ENCODE measurements at places on chromosomes 11 and 22.

GRCh38 chr11:8282631-8283030 lies 19.0 kb upstream of the LMO1 start:
- DNase-seq: no peak

DNA sequence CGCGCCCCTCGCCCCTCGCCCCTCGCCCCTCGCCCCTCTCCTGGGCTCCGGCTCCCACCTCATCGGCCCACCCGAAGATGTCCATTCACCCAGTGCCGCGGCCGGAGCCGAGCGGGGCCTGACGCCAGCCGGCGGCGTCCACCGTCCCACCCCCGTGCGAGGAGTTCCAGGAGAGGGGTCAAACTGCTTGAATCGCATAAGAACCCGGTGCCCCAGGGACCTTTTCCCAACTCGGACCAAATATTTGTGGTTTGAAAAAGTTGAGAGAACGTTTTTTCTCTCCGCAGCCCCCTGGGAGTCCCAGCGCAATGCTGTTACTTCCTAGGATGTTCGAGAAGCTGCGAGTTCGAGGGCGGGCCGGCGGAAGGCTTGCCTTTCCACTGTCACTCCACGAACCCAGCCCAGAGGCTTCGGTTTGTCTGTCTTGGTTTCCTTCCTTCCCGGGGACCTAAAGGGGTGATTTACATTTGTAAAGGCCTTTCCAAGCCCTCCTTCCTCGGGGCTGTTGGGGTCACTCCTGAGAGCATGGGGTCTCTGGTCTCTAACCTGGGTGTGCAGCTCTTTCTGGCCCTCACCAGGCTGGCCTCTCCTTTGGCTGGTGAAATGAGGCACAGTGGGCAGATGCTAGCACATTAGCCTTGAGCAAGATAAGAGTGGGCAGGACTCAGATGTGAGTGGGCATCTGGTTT lies 38.0 kb downstream of the ETS1 start:
- DNase-seq: no peak

GRCh38 chr11:11782532-11783110 lies 59.2 kb upstream of the USP47 start:
- no peak for DNase-seq

GRCh38 chr22:20238536-20238900 lies 29.6 kb downstream of the RTN4R start:
- no peak for DNase-seq

DNA sequence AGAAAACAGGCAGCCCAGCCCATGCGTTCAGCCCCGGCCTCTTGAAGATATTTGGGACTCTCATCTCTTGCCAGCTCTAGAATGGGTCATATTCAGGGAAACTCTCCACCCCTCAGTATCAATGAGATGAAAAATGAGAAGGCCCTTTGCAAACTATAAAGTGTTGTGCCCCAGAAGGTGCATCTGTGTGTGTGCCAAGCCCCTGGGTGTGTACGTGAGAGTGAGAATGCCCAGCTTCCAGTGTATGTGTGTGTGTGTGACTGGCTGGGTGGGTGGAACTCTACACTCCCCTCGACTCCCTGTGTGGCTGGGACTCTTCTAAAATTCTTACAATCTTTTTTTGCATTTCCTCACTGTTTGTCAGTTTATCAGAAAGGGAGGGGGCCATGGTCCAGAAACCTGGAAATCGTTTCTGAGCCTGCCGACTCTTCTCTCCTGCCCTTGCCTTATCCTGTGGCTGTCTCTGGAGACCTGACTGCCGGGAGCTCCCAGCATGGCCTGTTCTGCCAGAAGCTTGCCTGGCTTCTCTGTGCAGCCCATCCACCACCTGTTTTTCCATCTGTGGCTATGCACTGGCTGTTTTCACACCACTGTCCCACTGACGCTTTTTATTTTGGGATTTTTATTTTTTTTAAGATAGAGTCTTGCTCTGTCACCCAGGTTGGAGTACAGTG lies 1.2 kb downstream of the P2RY6 start:
- DNase-seq: no peak

DNA sequence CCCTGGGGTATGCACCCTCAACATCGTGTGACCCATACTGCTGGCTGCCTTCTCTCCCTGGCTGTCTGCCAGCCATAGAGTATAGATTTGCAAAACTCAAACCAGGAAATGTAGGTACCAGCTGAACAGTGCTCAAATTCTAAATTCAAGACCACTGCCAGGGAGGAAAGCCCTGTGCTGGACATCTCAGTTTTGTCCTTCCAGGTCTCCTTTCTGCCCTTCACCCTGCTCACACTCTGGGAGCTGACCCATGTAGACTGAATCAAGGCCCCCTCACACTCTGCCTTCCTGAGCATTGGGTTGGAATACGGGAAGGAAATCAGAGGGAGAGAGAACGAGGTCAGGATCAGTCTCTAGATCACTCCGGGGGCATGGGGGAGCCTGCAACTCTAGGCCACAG lies 12.4 kb upstream of the DRD2 start:
- no peak for DNase-seq
